ENCODE measurements at places on chromosomes 13 and 19. TPM values are rescaled to one million over a fixed set of nuclear protein-coding genes. Genes with fewer than 3 reads are reported as not detected.

FXYD3 gene
- polyA plus RNA-seq = not detected

IRF2BP1 gene
- 2.7 TPM for polyA plus RNA-seq

CEACAM8 gene
- not detected for polyA plus RNA-seq

MUC16 gene
- 0.30 TPM for polyA plus RNA-seq

- no peak for DNase-seq
Observed at GRCh38 chr19:30873003-30873402, 476.2 kb downstream of the TSHZ3 start.

- DNase-seq = no peak
Observed at GRCh38 chr13:26952551-26953143, 192.1 kb upstream of the GPR12 start.
